Fibroblast of skin of left biceps (primary cell): ENCODE measurements at places on chromosomes 7 and 10.

GRCh38 chr10:21100871-21101514, 203.9 kb upstream of the NEBL start:
- DNase-seq: no peak

DNA sequence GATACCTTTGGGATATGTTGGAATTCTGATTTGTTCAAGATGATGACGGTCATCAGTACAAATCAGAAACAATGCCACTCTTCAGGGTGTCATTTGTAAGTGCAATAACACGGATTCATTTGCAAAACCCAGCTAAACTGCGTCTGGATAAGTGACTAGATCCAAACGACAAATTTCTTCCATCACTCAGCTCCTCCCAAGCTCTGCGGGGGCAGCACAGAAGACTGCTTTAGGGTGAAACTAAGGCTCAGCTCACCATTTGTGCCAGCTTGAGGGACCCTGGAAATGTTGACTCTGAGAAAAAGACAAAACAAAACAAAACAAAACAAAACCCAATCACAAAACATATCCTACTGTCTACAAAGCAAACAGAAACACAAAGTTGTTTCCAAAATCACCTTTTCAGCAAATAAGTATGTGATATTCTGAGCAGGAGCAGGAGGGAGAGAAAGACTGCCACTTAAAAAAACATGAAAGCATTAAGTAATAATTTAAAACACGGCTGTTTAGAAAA, 8.0 kb downstream of the EVX1 start:
- DNase-seq: no peak

- DNase-seq: no peak
Observed at GRCh38 chr10:35223016-35223415, 96.4 kb downstream of the CREM start.

DNA sequence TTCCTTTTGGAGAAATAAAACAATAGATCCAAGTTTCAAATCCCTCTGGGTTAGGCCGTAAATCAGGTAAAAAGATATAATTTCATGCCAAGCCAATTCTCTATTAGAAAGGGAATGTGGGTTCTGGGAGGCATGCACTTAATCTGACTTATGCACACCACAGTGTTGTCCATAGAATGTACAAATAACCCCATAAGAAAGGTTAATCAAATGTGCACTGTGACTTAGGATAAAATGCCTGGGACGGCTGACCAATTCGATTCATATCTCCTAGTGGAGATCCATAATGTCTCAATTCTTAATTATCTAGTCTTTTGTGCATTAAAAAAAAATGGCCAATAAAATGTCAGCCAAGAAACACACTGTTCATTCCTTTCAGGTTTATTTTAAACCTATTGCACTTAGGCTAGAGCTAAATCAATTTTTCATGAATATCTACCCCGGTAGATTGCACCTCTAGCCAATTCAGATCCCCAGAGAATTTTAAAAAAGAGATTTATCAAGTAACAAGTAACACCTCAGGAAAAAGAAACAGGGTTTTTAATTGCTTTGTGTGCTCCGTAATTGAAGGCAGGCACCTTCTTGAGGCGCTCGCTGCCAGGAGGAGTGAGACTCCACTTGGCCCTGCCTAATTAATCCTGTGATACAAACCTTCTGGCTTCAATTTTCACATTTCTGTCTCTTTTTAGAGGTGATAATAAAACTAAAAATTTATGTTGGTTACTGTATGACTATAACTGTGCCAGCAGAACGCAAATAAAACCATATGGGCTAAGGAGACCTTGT, 265.1 kb downstream of the ETV1 start:
- no peak for DNase-seq

DNA sequence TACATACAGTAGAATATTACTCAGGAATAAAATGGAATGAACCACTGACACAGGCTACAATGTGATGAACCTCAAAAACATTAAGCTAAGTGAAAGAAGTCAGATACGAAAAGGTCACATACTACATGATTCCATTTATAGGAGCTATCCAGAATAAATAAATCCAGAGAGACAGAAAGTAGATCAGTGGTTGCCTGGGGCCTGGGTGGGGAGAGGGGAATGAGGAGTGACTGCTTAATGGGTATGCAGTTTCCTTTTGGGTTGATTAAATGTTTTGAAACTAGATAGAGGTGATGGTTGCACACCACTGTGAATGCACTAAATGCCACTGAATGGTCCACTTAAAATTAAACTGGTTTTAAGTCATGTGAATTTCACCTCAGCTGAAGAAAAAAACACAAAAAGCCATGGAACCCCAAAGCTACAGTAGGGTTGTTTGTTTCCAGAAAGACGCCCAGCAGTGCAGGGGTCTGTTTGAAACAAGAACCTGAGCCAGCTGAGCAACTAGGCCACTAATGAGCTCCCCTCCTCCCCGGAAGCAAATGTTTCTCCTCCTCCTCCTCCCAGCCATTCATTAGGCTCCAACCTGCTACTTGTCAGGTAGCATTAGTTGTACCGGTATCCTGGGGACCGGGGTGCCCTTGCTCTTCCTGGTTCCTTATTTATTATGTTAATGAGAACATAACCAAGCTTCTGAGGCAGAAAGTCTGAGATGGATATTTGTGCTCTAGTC, 168.4 kb downstream of the EVX1 start:
- DNase-seq: no peak

- no peak for DNase-seq
Observed at GRCh38 chr10:72175149-72175548, 40.7 kb upstream of the ANAPC16 start.
